Activated CD8-positive, alpha-beta T cell treated with anti-CD3 and anti-CD28 coated beads for 36 hours (primary cell): ENCODE measurements at places on chromosomes 2 and 18. TPM values are rescaled to one million over a fixed set of nuclear protein-coding genes. Genes with fewer than 3 reads are reported as not detected.

Gene ZBTB7C
- not detected for total RNA-seq

Gene OSBPL1A
- 2.7 TPM for total RNA-seq

Gene GAL3ST2
- total RNA-seq: 0.95 TPM

Gene DAW1
- total RNA-seq: not detected

Gene RAB3GAP1
- total RNA-seq: 25.6 TPM

Gene IAH1
- 64.9 TPM for total RNA-seq

Gene CMPK2
- total RNA-seq: 4.5 TPM

Gene KANSL1L
- 5.4 TPM for total RNA-seq

Gene RSAD2
- 3.7 TPM for total RNA-seq

Gene PSMA8
- 1.3 TPM for total RNA-seq

- H3K27me3 ChIP-seq: no peaks in the 10 kb centered on the region
- DNase-seq: no peak
- H3K4me1 ChIP-seq: no peaks in the 10 kb centered on the region
Measured at GRCh38 chr18:59549503-59550173, 147.6 kb downstream of the CCBE1 start.

DNA sequence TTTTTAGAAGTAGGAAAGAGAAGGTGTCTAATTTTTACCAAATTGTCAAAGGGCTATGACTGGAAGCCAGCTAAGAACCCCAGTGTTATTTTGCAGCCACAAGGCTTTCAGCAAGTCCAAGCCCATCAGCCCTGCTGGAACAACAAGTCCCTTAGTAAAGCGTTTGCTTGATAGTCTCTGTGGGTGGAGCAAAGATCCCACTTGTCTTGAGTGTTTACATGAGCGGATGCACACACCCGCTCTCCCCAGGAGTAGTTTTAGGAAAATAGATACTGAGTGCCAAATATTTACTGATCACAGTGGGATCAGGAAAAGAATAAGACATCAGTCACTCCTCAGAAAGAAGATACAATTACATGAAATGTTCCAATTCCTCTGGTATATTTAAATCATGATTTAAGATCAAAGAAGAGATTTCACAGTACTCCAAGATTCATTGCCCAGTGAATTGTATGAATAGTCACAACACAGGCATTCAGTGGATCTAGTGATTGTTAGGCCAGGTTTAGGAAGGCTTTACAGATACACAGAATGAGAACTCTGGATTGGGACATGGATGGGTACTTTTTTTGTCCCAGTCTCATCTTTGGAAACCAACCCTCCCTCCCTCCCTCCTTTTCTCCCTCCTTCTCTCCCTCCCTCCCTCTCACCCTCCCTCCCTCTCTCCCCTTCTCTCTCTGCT lies 514.9 kb downstream of the PTPRM start:
- no peak overlapping the region for H3K27ac ChIP-seq
- no peak overlapping the region for H3K4me3 ChIP-seq
- no peaks in the 10 kb centered on the region for H3K36me3 ChIP-seq
- H3K4me1 ChIP-seq: no peaks in the 10 kb centered on the region
- H3K27me3 ChIP-seq: no peaks in the 10 kb centered on the region

- no peaks in the 10 kb centered on the region for H3K27me3 ChIP-seq
- peaks cover 2% of the 10 kb centered on the region for H3K4me1 ChIP-seq
- H3K36me3 ChIP-seq: no peaks in the 10 kb centered on the region
- no peak overlapping the region for H3K27ac ChIP-seq
- H3K4me3 ChIP-seq: no peak overlapping the region
- DNase-seq: no peak
Measured at GRCh38 chr18:3156325-3156640, 63.5 kb downstream of the MYOM1 start.

DNA sequence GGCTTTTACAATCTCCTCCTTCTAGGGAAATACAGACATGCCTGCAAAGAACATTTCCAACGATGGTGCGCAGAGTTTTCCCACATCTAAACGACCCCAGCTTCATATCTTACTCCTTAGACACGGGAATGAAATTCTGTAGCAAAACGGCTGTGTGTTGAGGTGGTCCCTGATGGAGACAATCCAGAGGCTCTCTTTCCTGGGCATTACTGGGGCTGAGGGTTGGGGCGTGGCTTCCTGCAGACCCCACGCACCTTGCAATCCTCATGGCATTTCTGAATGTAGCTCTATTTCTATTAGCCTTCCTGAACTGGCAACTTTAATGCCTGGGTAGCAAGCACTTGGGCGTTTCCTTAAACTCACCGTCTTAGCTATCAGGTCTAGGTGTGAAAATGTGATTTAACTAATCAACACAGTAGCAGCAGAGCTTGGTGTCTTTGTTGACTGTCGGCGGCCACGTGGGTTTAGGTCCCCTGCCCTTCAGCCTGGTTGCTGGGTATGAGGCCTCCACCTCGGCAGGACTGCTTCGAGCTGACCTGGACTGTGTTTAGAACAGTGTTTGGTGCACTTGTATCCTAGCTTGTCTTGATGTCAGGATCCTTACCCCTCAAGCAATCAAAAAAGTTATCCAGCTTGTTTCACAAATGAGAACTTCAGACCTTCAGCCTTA lies 242.8 kb downstream of the GBX2 start:
- H3K4me1 ChIP-seq: no peaks in the 10 kb centered on the region
- no peaks in the 10 kb centered on the region for H3K36me3 ChIP-seq
- no peak overlapping the region for H3K4me3 ChIP-seq

DNA sequence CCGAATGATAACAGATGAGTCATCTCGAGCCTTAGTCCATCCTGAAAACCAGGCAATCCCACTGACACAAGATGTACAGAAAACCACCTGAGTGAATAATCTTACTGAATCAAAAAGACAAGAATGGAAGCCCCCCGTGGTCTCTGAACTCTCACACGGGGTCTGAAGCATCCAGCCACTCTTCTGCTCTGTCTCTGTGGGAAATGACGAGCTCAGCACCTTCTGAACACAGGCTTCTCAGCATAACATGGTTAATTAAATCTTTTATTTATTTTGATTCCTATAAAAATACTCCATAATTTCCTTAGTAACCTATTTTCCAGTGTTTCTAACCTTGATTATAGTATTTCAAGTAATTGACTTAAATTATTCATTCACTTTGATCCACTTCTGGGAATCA lies 203.7 kb downstream of the TMEM163 start:
- H3K4me1 ChIP-seq: no peaks in the 10 kb centered on the region
- no peak overlapping the region for H3K4me3 ChIP-seq
- H3K36me3 ChIP-seq: no peaks in the 10 kb centered on the region
- no peak for DNase-seq
- H3K27me3 ChIP-seq: peaks cover 3% of the 10 kb centered on the region

GRCh38 chr2:9336576-9337314 lies 86.6 kb downstream of the ITGB1BP1 start:
- no peaks in the 10 kb centered on the region for H3K36me3 ChIP-seq
- peaks cover 5% of the 10 kb centered on the region for H3K4me1 ChIP-seq
- H3K27me3 ChIP-seq: no peaks in the 10 kb centered on the region

DNA sequence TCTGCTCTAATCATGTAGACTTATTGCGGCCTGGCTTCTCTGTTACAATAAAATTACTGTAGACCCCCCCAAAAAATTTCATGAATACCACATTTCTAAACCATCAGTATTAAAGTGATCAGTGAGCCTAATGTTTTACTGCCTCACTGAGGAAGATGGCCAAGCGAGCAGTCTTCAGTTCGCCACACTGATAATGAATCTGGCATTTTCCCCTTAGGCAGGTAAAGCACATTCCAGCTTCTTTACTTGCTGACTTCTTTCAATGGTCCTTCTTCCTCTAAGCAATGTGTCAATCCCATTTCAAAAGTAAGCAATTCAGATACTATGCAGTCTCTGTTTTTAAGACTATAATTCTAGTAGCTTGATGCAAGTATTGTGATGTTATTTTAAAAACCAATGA lies 137.6 kb downstream of the LAMA1 start:
- no peaks in the 10 kb centered on the region for H3K27me3 ChIP-seq
- H3K36me3 ChIP-seq: no peaks in the 10 kb centered on the region
- DNase-seq: no peak
- no peaks in the 10 kb centered on the region for H3K4me1 ChIP-seq

DNA sequence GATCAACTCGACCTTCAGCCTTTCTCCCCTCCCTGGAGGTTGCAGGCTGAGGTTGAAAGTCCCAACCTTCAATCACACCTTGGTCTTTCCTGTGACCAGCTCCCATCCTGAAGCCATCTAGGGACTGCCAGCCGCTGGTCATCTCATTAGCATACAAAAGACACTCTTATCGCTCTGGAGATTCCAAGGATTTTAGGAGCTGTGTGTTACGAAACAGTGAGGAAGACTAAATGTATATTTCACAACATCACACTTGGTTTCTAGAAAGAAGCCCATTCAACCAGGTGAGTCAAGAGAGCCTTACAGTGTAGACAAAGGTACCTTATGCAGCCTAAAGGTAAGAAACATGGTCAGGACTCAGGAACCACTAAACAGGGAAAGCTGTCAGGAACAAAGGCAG lies 126.4 kb downstream of the SH3BP4 start:
- H3K27me3 ChIP-seq: peaks cover 3% of the 10 kb centered on the region
- no peak for DNase-seq

GRCh38 chr2:24315669-24316068 lies 44.7 kb downstream of the ITSN2 start:
- no peak overlapping the region for H3K4me3 ChIP-seq
- H3K4me1 ChIP-seq: peaks cover 38% of the 10 kb centered on the region
- H3K27me3 ChIP-seq: no peaks in the 10 kb centered on the region
- peaks cover 5% of the 10 kb centered on the region for H3K36me3 ChIP-seq
- DNase-seq: no peak
- H3K27ac ChIP-seq: peak overlapping the region; percentile 24

GRCh38 chr18:53701697-53702096 lies 522.8 kb downstream of the MBD2 start:
- DNase-seq: no peak
- H3K4me1 ChIP-seq: no peaks in the 10 kb centered on the region
- no peak overlapping the region for H3K4me3 ChIP-seq
- H3K36me3 ChIP-seq: no peaks in the 10 kb centered on the region
- H3K27ac ChIP-seq: no peak overlapping the region
- no peaks in the 10 kb centered on the region for H3K27me3 ChIP-seq

DNA sequence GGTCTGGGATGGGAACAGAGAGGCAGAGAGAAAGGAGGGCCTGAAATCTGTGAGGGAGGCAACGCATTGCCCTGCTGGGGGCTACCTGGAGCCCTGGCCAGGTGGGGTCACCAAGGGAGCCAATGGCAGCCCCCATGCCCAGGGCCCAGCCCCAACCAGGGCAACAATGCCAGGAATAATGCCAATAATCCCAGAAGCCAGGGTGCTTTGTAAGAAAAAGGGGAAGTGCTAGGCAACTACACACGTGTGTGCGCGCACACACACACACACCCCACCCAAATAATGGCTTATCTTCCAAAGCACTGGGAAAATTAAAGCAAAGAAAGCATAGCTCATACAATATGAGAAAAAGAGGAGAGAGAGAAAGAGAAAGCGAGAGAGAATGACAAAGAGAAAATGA lies 7.0 kb upstream of the CLEC4F start:
- peak overlapping the region; percentile 85 for H3K27ac ChIP-seq
- peaks cover 21% of the 10 kb centered on the region for H3K4me1 ChIP-seq
- H3K36me3 ChIP-seq: no peaks in the 10 kb centered on the region
- DNase-seq: no peak
- no peaks in the 10 kb centered on the region for H3K27me3 ChIP-seq

DNA sequence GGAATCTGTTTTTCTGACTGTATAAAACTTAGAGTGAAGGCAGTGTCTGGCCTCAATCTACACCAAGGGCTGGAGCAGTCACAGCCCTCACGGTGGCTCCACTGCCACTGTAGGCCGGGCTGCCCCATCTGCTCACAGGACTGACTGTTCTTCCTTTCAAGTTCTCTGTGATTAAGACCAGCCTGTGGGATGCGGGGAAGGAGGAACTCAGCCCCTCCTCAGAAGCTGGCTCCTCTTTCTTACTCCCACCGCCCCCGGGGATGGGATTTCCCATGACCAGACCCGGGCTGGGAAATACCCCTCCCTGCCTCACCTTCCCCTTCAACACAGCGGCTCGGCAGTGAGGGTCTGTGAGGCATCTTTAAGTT lies 106.0 kb downstream of the COPS8 start:
- no peaks in the 10 kb centered on the region for H3K4me1 ChIP-seq
- no peak overlapping the region for H3K27ac ChIP-seq
- H3K36me3 ChIP-seq: no peaks in the 10 kb centered on the region
- no peak overlapping the region for H3K4me3 ChIP-seq
- no peak for DNase-seq
- peaks cover 10% of the 10 kb centered on the region for H3K27me3 ChIP-seq

DNA sequence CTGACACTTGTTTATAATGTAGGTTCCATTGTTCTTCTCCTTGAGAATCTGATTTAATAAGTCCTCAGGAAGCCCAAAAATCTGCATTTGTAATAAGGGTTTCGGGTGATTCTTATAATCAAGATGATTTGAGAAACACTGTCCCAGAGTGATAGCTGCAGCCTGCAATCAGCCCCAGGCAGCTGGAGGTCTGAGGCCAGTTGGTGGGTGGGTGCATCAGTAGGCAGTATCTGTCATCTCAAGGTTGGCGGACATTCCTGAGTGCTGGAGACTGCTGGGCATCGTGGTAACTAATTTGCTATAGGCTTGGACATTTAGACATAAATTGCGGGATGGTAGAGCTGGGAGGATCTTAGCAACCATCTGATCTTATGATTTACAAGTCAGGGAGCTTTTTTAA lies 2.7 kb upstream of the IL18RAP start:
- peaks cover 20% of the 10 kb centered on the region for H3K36me3 ChIP-seq
- H3K27me3 ChIP-seq: no peaks in the 10 kb centered on the region
- peaks cover 74% of the 10 kb centered on the region for H3K4me1 ChIP-seq
- no peak for DNase-seq
- H3K4me3 ChIP-seq: peak overlapping the region; percentile 74

GRCh38 chr2:99140860-99141109 lies 722 bp upstream of the C2orf15 start:
- H3K36me3 ChIP-seq: peaks cover 13% of the 10 kb centered on the region
- no peak for DNase-seq
- H3K27me3 ChIP-seq: no peaks in the 10 kb centered on the region
- H3K27ac ChIP-seq: peak overlapping the region; percentile 86
- peak overlapping the region; percentile 94 for H3K4me3 ChIP-seq

DNA sequence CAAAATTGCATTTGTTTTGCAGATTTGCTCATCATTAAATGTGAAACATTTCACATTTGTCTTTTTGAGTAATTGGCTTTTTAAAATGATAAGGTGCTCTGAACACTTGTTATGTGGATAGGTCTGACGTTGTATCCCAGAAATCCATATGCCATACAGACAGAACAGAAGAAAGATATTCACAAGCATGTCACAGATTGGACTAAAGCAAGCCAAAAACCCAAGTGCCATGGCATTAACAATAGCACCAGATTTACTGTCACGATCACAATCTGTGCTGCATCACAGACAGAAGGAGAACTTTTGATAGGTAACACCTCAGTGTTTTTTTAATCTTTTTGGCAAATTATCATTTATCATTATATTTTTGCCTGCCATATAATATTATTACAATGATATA lies 272.6 kb downstream of the ARHGAP15 start:
- H3K4me3 ChIP-seq: no peak overlapping the region
- DNase-seq: no peak
- peaks cover 11% of the 10 kb centered on the region for H3K36me3 ChIP-seq
- peaks cover 50% of the 10 kb centered on the region for H3K4me1 ChIP-seq
- H3K27ac ChIP-seq: no peak overlapping the region
